ENCODE measurements at places on chromosomes 7 and 10.
A peak's percentile ranks its signal among the peaks of the same experiment; 100 is the strongest.

DNA sequence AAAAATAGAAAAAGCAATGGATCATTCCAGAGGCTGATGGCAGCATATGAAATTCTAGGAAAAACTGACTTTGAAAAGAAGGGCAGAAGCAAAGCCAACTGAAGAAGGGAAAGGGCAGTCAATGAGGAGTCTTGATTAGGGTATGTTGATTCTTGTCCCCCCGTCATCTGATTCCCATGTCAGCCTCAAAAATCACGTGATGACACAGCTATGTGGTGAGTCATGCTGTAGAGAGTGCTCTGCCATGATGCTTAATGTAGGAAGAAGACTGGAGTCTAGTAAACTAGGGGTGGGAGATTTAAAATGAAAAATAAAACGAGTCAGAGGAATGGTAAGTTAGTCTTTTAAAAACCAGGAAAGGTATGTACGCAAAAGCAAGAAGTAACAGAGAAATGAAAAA, 3.9 kb upstream of the POU6F2 start:
- DNase-seq: no peak

GRCh38 chr7:43139137-43139536, 26.7 kb downstream of the HECW1 start:
- no peak for DNase-seq

GRCh38 chr7:37211097-37211880, 237.4 kb downstream of the ELMO1 start:
- no peak for DNase-seq

- DNase-seq: no peak
These were observed 28.0 kb upstream of the HIBADH start for GRCh38 chr7:27690649-27691048.

GRCh38 chr7:127620406-127621233, 2.7 kb upstream of the PAX4 start:
- no peak for DNase-seq

- peak; percentile 45 for DNase-seq
These were observed 18.3 kb upstream of the HBP1 start for GRCh38 chr7:107150375-107151073.

GRCh38 chr10:129784291-129784690, 179.8 kb downstream of the EBF3 start:
- no peak for DNase-seq

GRCh38 chr7:9608560-9608959, 1175.2 kb downstream of the NXPH1 start:
- DNase-seq: no peak

- no peak for DNase-seq
These were observed 38.3 kb downstream of the LMBR1 start for GRCh38 chr7:156854654-156855053.

DNA sequence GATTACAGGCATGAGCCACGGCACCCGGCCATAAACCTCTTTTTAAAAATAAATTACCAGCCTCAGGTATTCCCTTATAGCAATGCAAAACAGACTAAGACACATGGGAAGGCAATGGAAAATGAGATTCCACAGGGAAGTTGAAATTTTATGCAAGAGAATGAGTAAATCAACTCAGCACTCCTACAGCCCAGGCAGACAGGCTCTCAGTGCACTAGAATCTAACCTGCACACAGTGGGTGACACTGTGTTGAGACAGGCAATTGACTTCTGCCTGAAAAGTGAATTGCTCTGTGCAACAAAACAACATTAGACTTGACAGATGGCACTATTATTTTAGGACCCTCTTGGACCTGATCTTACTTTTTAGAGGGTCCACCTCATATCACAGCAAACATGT, 20.1 kb upstream of the PLEKHA1 start:
- no peak for DNase-seq

DNA sequence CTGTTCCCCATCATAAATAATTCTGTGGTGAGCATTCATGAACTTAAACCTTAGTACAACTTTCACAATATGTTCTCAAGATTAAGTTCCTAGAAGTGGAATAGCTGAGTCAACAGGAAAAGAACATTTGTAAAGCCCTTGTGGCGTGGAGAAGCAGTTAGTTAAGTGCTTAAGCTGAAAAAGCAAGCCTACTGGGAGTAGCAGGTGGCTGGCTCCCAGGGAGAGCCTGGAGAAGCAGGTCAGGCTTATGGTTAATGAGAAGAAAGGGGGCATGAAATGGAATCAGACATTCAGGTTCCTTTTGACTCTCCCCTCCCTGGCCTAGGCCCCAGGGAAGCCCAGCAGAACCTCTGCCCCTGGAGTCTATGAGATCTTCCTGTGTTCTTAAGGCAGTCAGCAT, 35.3 kb downstream of the VSTM4 start:
- DNase-seq: no peak

GRCh38 chr10:80473096-80473657, 19.1 kb downstream of the TSPAN14 start:
- no peak for DNase-seq

GRCh38 chr7:139431010-139431409, 52.5 kb downstream of the KLRG2 start:
- no peak for DNase-seq

All from T-helper 1 cell (primary cell).